Mesenteric fat pad (tissue), 1 donor: ENCODE measurements at places on chromosomes 1 and 21. TPM values are rescaled to one million over a fixed set of nuclear protein-coding genes. Genes with fewer than 3 reads are reported as not detected.

- DNase-seq, result no peak
Observed at GRCh38 chr1:177809819-177810218, 160.0 kb downstream of the SEC16B start.

NR0B2 gene
- 0.29 TPM for total RNA-seq

TMEM269 gene
- not detected for total RNA-seq

DNA sequence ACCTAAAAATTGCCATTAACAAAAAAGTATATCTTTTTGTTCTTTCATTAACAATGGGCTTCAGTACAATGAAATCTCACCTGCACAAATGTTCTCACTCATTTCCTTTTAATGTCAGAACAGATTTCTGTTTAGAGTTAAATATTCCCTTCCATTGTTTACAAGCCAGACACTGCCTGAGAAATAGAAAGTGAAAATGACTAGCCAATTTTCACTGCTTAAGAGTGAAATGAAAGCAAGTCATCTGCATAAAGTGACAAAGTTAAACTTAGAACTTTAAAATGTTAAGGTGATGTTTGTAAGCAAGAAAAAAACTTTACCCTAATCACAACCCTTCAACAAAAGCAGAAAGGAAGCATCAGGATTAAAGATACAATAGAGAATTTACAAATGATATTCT lies 27.5 kb downstream of the COA6 start:
- no peak for DNase-seq

DNA sequence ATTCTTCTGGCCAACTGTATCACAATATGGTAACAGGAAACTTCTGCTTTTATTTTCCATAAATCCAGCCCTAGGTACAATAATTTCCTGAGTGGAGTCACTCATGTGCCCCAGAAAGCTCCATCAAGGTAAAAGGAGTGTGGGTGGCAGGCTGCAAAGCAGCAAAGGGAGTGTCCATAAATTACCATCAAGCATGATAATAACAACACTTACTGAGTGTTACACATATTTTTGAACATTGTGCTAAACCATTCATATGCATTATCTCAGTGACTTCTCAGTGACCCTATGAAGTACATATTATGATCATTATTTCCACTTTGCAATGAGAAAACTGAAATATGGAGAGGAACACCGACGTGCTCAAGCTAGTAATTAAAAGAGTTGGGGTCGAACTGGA lies 149.2 kb upstream of the PLXNA2 start:
- DNase-seq, result no peak

DNA sequence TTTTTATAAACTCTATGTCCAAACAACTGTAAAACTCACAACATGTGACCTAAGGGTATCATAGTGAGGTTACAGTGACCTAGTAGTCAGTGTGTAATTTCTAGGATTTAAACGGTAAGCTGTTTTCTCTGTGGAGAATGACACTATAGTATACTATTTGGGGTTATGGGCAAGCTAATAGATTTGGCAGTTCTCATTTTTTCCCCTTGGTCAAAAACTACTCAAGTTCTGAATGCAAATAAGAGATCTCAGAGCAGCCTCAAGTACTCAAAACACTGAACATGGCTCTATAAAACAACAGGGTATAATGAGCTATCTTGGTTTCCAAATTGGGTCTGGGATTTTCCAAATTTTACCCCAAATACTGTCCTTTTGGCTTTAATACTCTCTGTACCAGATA lies 88.5 kb upstream of the HMCN1 start:
- DNase-seq, result no peak

DNA sequence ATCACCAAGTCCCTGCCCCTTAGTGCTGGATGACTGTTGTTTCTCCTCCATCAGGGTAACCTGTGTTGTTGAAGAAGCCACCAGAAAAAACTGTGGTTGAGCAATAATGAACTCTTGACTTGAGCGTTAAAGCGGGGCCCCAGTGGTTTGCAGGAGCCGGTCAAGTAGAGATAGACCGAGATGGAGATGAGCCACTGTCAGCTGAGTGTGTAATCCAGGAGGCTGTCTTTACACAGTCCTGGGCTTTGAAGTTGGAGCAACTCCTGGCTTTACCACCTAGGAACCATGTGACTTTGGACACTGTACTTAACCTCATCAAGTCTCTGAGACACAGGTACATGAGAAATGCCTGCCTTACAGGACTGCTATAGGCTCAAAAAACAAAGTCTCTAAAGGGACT lies 158.1 kb downstream of the ST6GALNAC3 start:
- DNase-seq, result no peak

DNA sequence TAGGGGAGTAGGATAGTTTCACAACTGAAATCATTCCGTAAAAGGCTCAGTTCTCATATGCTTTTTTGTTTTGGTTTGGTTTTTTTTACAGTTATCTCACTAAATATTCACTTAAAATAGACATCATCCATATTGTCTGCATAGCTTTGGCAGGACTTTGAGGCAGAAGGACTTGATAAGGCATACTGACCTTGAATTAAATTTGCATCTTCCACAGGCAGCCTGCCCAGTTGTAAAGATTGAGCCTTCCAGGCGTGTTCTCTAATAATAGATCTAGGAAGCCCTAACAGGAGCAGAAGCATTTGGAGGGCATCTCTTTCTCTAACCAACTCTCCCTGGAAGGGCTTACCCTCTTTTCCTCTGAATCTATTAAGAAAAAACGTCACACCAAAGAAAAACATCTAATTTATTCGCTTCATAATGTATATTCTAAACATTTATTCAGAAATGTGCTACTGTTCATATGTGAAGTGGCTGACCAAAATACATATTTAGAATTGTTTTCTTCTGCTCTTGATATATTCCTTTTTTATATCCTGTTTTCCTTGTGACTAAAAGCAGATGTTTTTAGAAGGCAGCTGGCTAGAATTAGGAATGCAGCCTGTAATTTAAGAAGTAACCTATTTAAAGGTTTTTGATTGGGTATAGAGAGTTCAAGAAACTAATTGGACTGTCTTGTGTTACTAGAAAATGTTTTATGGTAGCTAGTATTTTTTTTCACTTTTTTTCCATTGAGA lies 20.2 kb downstream of the DESI2 start:
- no peak for DNase-seq

LRRC8B gene
- 9.6 TPM for total RNA-seq

GRCh38 chr1:33256221-33256470 lies 146 bp upstream of the ZNF362 start:
- no peak for DNase-seq

CZIB gene
- 48.2 TPM for total RNA-seq

TCHH gene
- total RNA-seq, result 1.1 TPM

GRCh38 chr1:213573648-213574009 lies 414.1 kb upstream of the PROX1 start:
- DNase-seq, result no peak
